ENCODE measurements at places on chromosomes 7 and 10.

GRCh38 chr7:47100817-47101435, 481.0 kb downstream of the TNS3 start:
- peak; percentile 20 for DNase-seq

- no peak for DNase-seq
Measured at GRCh38 chr10:106931159-106931852, 233.2 kb downstream of the SORCS1 start.

DNA sequence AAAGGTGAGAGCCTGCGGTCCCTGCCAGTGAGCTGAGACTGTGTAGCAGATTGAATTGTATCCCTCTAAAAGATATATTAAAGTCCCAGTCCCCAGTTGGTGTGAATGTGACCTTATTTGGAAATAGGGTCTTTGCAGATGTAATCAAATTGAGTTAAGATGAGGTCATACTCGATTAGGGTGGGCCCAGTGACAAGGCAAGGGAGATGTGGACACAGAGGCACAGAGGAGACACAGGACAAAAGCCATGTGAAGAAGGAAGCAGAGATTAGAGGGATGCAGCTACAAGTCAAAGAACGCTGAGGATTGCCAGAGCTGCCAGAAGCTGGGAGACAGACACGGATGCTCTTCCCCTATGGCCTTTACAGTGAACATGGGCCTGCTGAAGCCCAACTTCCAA, 104.3 kb downstream of the CLEC2L start:
- DNase-seq = no peak

DNA sequence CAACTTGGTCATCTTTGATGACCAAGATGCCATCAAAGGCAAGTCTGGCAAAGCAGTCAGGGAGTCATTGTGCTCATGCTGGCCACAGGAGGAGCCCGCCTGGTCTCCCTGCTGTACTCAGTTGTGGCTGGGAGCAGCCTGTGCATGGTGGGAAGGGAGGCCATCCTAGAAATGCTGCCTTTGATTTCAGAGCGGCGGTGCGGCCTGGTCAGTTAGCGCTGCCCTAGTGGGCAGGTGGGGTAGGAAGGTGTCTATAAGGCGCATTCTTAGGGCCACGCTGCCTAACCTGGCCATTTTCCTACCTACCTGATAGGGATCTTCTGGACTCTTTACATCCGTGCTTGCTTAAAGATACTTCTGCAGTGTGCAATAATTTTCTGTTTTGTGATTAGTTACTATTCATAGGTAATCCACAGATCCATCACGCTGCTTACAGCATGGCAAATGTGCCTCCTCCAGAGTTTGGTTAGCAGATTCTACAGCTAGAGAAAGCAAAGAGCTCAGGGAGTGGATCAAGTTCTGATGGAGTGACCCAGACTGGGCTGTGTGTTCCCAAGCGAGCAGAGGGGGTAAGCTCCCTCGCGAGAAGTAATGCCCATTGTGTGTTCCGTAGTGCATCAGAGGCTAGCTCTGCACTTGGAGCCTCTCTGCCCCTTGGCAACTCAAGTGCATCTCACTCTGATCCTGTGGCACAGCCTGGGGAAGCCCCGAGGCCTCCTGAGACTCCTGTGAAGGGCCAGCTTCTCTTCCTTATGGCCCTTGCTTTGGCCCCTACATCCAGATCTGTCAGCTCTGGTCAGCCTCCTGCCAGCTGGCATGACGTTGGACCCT, 970.1 kb upstream of the ZNF722 start:
- DNase-seq = no peak

DNA sequence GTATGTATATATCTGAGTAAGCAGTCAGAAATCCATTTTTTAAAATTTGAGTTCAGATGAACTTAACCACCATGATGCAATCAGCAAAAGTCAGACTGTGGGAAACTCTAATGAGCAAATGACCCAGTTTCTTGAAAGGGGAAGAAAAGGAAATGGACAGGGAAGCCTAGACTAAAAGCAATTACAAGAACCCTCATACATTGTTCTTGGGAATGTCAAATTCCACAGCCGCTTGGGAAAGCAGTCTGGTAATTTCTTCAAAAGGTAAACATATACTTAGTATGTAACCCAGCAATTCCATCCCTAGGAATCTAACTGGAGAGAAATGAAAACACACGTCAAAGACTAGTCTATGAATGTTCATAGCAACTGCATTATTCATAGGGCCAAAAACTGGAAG, 16.4 kb upstream of the FOXK1 start:
- DNase-seq = no peak

DNA sequence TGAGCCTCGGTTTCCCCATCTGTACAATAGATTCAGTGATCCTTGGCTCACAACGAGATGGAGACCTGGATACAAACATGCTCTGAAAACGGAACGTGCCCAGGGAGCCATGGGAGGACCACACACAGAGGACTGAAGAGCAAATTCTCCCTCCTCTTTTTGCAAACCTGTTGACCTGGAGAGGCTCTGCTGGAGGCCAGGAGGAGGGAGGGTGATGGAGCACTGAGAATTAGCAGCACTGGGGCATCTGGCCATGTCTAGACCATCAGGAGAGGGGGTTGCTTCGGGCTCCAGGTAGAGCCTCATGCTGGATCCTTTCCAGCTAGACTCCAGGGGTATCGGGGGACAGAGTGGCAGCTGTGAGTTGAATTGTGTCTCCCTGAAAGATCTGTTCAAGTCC, 97.4 kb upstream of the GPR26 start:
- no peak for DNase-seq

GRCh38 chr7:106033735-106034134, 70.7 kb downstream of the CDHR3 start:
- DNase-seq = no peak

DNA sequence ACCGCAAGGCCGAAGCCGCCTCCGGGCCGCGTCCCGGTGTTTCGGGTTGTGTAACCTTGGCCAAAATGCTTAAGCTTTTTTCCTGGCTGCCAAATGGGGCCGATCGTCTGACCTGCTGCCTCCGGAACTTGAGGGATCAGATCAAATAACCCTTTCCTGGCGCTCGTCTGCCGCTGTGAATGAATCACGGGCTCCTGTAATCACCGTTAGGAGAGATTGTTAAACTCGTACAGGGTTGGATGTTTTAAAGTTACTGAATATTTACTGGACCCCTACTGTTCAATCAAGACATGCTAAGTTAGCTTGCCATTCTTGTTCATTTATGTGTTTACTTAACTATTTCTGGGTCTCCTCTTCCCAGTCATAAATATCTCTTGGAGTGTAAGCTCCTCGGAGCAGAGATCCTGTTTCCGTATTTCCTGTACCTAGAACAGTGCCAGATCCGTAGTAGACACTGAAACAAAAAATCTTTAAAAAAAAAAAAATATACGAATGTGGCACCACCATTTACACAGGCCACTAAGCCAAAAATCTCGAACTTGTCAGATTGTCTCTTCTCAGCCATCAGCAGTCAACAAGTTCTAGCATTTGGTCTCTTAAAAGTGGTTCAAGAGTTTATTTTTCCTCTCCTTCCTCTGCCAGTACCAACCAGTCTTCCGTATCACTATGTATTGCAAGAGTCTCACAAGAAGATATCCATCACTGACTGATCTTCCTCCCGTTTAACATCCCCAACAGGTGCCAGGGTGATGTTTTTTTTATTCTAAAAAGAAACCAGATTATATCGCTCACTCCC, 650 bp upstream of the TM9SF3 start:
- peak; percentile 72 for DNase-seq

GRCh38 chr10:6669269-6669859, 89.3 kb upstream of the PRKCQ start:
- DNase-seq = no peak

- DNase-seq = no peak
Measured at GRCh38 chr7:23107781-23108180, 2.2 kb downstream of the KLHL7 start.

DNA sequence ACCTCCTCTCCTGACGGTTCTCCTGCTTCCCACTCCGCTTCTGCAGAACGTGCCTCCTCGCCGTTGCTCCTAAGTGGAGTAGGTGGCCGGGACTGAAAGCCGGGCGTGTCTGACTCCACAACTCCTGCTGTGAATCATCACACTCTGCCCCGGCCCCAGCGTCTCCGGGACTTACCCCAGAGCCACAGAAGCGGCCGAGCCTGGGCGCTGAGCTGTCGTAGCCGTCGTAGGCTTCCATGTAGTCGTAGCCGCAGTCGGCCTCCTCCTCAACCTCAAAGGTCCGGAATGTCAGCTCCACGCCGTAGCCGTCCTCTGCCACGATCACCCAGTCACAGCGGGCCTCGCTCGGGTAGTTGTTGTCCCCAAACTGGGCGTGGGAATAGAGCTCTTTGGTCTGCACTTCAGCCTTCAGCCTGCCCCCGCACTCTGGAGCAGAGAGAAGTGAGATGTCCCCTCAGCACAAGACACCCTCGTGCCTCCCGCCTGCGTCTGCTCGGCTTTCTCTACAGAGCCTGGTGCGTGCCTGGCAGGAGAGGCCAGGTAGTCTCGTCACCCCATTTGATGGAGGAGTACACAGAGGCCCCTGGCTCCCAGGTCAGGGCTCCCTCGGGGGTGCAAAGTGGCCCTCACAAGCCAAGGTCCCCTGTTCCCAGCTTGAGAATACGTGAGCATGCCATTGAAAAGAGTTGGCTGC, 11.2 kb upstream of the OPALIN start:
- DNase-seq = peak; percentile 24

DNA sequence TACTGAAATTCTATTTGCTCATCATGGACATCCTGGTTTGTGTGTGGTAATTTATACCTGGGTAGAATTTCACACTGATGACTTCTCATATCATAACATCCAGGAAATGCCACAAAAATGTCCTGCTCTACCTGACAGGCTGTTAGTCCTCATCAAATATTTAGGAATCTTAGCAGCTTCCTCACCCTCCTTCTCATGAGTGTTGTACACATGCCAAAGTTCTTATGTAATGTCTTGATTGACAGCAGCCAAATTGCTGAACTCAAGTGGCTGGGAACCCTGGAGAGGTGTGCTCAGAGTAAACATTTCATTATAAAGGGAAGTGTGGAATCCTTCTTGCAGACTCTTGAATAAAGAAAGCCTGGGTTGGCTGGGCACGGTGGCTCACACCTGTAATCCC, 8.9 kb downstream of the EEPD1 start:
- no peak for DNase-seq

- no peak for DNase-seq
Measured at GRCh38 chr7:110623436-110623835, 467.5 kb upstream of the LRRN3 start.

- no peak for DNase-seq
Measured at GRCh38 chr10:87603196-87603595, 56.5 kb upstream of the PAPSS2 start.

DNA sequence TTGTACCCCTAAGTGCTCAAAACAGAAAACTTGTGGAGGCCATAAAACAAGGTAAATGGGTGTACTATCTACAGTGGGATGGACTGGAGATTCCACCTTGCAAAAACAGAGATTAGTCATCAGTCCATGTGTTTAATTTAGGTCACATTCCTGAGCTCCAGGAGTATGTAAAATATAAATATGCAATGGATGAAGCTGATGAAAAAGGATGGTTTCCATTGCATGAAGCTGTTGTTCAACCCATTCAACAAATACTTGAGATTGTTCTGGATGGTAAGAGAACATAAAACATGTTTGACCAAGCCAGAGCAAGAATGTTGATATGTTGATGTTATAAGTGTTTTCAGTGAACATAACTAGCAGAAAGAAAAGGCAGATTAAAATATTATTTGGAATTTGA, 14.6 kb downstream of the ASB15 start:
- DNase-seq = no peak

GRCh38 chr7:1388703-1389335, 70.5 kb downstream of the MICALL2 start:
- DNase-seq = no peak

DNA sequence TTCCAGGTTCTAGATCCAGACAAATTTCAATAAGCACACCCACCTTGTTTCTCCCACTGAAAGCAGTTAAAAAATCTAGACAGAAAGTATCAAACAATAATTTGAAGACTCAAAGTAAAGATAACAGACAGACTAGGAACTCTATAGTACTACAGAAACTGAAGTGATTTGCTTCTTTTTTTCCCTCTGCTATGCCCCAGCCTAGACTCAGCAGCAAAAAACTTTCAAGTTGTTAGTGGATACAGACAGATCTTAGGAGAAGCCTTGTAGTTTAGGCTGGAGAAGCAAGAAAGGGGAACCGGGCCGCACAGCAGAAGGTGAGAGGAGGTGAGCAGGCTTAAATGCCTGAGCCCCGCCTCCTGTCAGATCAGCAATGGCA, 65.1 kb downstream of the IGF2BP3 start:
- DNase-seq = peak; percentile 27

DNA sequence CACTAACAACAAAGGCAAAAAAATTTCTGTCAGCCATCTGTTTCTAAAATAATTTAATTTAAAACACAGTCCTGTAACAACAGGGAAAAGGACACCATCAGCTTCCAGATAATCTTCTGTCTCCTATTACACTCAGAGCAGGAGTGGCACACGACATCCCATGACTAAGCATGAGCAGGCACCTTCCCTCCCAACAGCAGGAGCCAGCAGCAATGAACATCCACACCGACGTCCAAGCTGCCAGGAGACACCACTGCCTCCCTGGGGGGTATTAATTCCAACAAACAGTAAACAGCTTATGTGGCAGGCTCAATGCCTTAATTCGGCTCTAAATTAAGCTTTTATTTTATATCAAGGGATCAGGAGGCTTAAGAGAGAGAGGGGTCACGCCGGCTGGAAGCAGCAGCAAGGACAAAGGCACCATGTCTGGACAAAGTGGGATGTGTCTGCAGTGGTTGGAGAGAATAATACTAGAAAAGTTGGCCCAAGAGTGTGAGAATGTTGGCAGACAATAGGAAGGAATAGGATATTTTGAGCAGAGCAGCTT, 45.7 kb downstream of the KIAA1549 start:
- DNase-seq = no peak

- no peak for DNase-seq
Measured at GRCh38 chr10:75202321-75203045, 8.1 kb upstream of the VDAC2 start.

GRCh38 chr10:74137992-74138391, 12.6 kb downstream of the AP3M1 start:
- DNase-seq = no peak

DNA sequence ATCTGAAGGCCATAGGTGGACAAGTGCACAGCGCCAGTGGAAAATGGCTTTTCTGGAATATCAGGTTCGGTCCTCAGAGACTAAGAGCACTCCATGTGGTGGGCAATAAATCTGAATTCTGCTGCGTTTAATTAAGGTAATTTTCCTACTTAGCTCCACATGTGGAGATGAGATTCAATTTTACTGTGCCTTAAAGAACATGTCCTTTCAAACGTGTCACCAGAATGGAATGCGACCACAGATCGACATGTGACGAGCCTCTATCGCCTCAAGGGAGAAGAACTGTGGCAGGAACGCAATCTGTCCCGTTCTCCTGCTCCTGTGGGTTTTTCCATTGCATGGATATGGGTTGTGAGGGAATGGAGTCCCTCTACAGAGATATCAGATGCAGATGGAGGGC, 205.3 kb upstream of the ZNF32 start:
- DNase-seq = no peak

DNA sequence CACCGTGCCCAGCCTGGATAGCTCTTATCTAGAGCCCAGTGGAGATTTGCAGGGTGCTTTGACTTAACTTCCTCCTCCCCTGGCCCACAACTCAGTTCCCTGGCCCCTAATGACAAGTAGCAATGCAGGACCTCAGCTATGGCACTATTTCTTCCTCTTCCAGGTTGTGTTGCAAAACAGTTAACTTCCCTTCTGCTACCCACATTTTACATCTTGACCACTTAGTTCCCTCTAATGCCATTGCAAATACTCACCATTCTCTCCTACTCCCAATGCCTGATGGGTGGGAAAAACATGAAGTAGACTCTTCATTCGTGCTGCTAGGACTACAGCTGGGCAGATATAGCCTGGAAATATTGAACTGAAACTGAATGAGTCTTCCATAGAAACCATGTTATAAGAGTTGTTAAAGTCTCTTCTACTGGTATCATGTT, 39.1 kb upstream of the FGL2 start:
- no peak for DNase-seq
